Endodermal cell (in vitro differentiated cells): ENCODE measurements at places on chromosomes 12 and 14. TPM values are rescaled to one million over a fixed set of nuclear protein-coding genes. Genes with fewer than 3 reads are reported as not detected.

DNA sequence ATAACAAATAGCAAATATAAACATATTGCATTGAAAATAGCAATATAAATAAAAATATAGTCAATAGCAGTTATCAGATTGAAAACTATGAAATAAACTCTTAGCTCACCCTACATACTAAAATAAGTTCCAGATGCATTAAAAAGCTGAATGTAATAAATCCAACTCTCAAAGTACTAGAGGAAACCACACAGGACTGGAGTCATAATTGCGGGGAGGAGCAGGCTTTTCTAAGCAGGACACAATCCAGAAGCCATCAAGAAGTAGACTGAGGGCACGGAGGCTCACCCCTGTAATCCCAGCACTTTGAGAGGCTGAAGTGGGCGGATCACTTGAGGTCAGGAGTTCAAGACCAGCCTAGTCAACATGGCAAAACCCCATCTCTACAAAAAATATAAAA, 22.2 kb downstream of the GSC start:
- H3K27me3 ChIP-seq, result no peaks in the 10 kb centered on the region
- H3K4me3 ChIP-seq, result no peak overlapping the region
- no peaks in the 10 kb centered on the region for H3K36me3 ChIP-seq

GRCh38 chr12:57236925-57237595, 7.5 kb downstream of the SHMT2 start:
- peaks cover 79% of the 10 kb centered on the region for H3K27me3 ChIP-seq
- H3K27ac ChIP-seq, result no peak overlapping the region
- H3K36me3 ChIP-seq, result peaks cover 27% of the 10 kb centered on the region

DNA sequence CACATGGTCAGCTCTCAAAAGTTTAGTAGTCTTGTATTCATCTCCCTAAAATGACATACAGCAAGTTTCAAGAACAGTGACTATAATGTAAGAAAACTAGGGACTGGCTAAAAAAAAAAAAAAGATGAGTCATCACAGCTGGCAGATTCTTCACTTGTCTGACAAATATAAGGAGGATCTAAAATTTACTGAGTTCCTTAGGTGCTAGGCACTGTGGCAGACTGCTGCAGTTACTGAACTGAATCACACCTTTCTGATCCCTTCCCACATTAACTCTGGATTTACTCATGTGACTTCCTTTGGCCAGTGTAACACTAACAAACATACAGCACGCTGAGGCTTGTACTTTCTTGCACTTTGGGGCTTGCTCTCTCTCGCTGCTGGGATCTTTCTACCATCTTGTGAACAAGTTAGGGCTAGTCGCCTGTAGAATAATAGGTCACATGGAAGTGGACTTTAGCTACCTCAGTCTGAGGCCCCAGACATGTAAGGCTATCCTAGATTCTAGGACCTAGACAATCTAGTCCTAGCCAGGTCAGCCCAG, 32.1 kb downstream of the BAZ1A start:
- H3K4me1 ChIP-seq, result no peaks in the 10 kb centered on the region
- no peaks in the 10 kb centered on the region for H3K27me3 ChIP-seq
- H3K27ac ChIP-seq, result no peak overlapping the region
- DNase-seq, result peak; percentile 44

- no peak overlapping the region for H3K4me3 ChIP-seq
- H3K36me3 ChIP-seq, result no peaks in the 10 kb centered on the region
- H3K27ac ChIP-seq, result no peak overlapping the region
- no peak for DNase-seq
- H3K27me3 ChIP-seq, result no peaks in the 10 kb centered on the region
Measured at GRCh38 chr12:14264316-14264715, 101.2 kb upstream of the ATF7IP start.

DNA sequence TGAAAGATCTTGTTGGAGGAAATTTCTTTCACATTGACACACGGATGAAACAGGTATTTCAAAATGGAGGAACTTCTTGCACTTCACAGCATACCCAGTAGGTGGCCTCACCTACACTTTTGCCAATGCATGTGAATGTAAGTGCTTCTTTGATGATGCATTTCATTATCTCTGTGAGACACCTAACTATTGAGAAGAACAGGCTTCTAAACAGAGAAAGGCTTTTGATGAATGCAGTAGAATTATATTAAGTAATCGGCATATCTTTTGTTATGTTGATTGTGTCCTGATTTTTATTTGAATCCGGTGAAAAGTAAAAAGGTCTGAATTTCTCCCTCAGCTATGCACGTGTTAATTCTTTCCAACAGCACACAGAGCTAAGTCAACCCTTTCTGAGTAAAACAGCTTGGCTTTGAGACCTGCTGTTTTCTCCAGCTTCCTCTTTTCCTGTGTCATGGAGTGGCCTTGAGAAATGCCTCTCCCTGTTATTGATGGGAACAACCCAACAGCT, 399.0 kb downstream of the NAV3 start:
- no peak overlapping the region for H3K27ac ChIP-seq
- H3K27me3 ChIP-seq, result no peaks in the 10 kb centered on the region
- H3K36me3 ChIP-seq, result no peaks in the 10 kb centered on the region
- DNase-seq, result peak; percentile 87

- H3K4me3 ChIP-seq, result no peak overlapping the region
- DNase-seq, result no peak
- H3K36me3 ChIP-seq, result no peaks in the 10 kb centered on the region
- no peaks in the 10 kb centered on the region for H3K4me1 ChIP-seq
- H3K27ac ChIP-seq, result no peak overlapping the region
Measured at GRCh38 chr14:61547186-61548069, 147.9 kb upstream of the HIF1A start.

DNA sequence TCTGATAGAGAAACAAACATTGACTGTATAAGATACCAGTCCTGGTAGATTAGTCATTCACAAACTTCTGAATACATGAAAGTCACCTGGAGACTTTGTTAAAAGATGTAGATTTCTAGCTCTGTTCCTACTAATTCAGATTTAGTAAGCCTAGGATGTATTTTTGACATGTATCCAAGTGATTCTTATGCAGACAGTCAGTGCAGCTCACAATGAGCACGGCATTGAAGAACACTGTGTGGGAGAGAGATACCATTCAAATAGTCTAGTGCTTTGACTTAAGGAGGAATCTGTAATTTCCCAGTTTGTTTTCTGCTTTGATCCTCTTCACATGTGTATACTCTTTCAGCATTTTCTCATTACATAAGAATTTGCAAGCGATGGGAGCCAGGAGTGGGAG, 68.7 kb upstream of the STXBP6 start:
- no peaks in the 10 kb centered on the region for H3K36me3 ChIP-seq
- peaks cover 5% of the 10 kb centered on the region for H3K4me1 ChIP-seq
- no peak overlapping the region for H3K27ac ChIP-seq
- no peaks in the 10 kb centered on the region for H3K27me3 ChIP-seq
- H3K4me3 ChIP-seq, result no peak overlapping the region
- DNase-seq, result no peak

- no peak overlapping the region for H3K4me3 ChIP-seq
- no peaks in the 10 kb centered on the region for H3K27me3 ChIP-seq
- no peak overlapping the region for H3K27ac ChIP-seq
- no peak for DNase-seq
- no peaks in the 10 kb centered on the region for H3K4me1 ChIP-seq
Measured at GRCh38 chr14:56276108-56276507, 157.9 kb downstream of the PELI2 start.

DNA sequence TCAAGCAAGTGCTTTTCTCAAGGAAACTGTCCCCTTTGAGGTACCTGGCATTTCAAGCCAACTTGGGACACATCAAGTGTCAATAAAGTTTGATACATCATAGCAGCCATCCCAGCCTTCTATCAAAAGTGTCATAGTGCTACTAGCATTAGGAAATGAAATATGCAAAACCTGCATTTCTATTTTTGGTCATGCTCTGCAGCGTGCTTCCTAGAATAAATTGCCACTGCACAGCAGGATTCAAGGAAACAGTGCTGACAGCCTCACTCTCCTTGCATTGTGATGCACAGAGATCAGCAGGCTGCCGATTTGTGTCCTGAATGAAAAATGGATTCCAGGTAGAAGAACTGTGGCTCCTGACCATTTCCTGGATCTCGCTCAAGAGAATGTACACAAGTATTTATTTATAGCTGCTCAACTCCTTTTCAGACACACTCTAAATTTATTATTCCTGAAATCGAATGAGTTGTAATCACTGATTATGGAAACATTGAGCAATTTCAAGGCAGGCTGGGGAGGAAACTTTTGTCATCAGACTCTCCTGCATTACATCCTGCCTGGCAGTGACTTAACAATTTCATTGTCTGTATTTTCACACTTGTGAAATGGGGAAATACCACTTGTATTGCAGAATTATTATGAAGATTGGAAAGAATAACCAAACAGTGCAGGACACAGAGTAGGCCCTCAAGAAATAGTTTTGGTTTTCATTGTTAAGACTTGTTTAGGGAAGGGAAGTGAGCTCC, 120.9 kb downstream of the SLC38A6 start:
- H3K36me3 ChIP-seq, result no peaks in the 10 kb centered on the region
- H3K27ac ChIP-seq, result peak overlapping the region; percentile 77
- peak; percentile 75 for DNase-seq
- no peaks in the 10 kb centered on the region for H3K27me3 ChIP-seq
- no peaks in the 10 kb centered on the region for H3K4me1 ChIP-seq
- H3K4me3 ChIP-seq, result no peak overlapping the region

GRCh38 chr14:33386781-33387180, 448.1 kb downstream of the NPAS3 start:
- H3K27ac ChIP-seq, result no peak overlapping the region
- H3K4me3 ChIP-seq, result no peak overlapping the region
- DNase-seq, result no peak
- H3K36me3 ChIP-seq, result no peaks in the 10 kb centered on the region
- H3K27me3 ChIP-seq, result no peaks in the 10 kb centered on the region

DNA sequence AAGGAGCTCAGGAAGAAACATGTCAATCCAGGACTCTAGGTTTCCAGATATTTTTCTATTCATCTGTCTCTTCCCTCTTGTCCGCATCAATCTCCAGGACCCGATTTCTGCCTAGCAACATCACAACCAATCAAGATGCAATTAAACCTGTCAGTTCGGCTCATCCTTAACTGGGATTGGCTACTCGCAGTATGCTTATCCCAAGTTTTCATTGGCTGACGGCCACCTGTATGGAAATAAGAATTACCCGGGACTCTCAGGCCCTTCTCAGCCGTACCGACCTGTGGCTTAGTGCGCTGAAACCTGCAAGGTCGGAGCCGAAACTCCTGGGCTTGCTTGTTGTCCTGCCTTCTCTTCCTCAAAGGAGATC, 20.4 kb upstream of the ATP5MC2 start:
- H3K4me1 ChIP-seq, result no peaks in the 10 kb centered on the region
- peak; percentile 96 for DNase-seq
- no peaks in the 10 kb centered on the region for H3K36me3 ChIP-seq
- H3K27ac ChIP-seq, result no peak overlapping the region

GRCh38 chr12:127162902-127163301, 1104.1 kb upstream of the TMEM132C start:
- H3K4me3 ChIP-seq, result no peak overlapping the region
- no peaks in the 10 kb centered on the region for H3K27me3 ChIP-seq
- no peak for DNase-seq
- H3K36me3 ChIP-seq, result no peaks in the 10 kb centered on the region
- no peak overlapping the region for H3K27ac ChIP-seq

DNA sequence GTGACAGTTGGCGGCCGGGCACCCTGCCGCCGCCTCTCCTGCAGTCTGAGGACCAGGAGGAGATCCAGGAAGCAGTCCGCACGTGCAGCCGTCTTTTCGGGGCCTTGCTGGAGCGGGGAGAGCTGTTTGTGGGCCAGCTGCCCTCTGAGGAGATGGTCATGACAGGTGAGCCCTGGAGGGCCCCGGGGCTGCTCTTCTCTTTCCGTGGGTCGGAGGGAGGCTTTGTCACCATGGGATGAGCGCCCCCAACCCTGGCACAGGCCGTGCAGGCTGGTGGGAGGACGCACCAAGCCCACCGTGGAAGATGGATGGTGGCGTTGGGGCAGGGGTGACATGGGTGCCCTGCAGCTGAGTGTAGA, 532 bp downstream of the NOC4L start:
- H3K4me1 ChIP-seq, result peaks cover 2% of the 10 kb centered on the region
- no peaks in the 10 kb centered on the region for H3K27me3 ChIP-seq
- peaks cover 33% of the 10 kb centered on the region for H3K36me3 ChIP-seq
- H3K27ac ChIP-seq, result peak overlapping the region; percentile 77
- peak overlapping the region; percentile 82 for H3K4me3 ChIP-seq

DNA sequence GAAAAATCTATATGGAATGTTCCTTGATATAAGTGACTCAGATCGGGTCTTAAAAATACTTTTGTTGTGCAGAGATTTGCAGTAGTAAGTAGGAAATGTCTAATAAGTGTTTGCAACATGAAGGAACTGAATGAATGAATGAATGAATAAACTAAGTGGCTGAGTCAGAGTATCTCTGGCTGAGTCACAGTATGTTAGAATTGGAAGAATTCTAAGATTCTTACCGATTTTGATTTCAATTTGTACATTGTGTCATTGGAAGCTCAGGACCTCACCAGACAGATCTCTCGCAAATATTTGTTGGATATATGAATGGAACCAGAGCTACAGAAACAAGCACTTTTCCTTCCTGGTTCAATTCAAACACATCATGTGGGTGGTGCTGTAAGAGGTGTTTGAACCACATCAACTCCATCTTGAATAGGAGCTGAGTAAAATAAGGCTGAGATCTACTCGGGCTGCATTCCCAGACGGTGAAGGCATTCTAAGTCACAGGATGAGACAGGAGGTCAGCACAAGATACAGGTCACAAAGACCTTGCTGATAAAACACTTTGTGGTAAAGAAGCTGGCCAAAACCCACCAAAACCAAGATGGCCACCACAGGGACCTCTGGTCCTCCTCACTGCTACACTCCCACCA, 123.9 kb upstream of the FOXN3 start:
- no peaks in the 10 kb centered on the region for H3K36me3 ChIP-seq
- no peaks in the 10 kb centered on the region for H3K27me3 ChIP-seq
- H3K27ac ChIP-seq, result no peak overlapping the region
- no peaks in the 10 kb centered on the region for H3K4me1 ChIP-seq
- no peak for DNase-seq

The OR4E2 gene
- not detected in 3 replicates for total RNA-seq

The MGAT4C gene
- total RNA-seq, result 1.8 and 2.3 TPM in 2 replicates

The OR6C74 gene
- total RNA-seq, result not detected in 2 replicates
